ENCODE measurements at places on chromosomes 11 and 22.

- no peak for DNase-seq
Observed at GRCh38 chr22:46547883-46548244, 10.4 kb upstream of the CELSR1 start.

DNA sequence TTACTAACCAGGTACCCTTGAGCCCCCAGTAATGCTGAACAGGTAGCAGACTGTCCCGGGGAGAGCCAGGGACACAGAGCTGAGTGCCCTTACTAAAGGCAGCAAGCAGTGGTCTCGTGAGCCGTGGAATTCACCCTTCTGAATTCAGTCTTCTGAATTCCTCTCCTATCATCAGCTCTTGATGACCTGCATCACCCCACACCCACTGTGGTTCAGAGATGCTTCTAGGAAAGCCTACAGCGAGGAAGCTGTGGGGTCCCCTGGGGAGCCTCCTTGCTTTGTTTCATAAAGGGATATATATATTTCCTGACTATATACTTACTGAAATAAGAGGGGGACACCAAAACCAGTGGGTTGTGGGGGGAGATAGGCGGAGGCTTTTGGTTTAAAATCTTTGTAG is 2.6 kb downstream of the SPATA19 start:
- DNase-seq = no peak

- no peak for DNase-seq
Observed at GRCh38 chr11:8217926-8218325, 45.8 kb downstream of the LMO1 start.

- no peak for DNase-seq
Observed at GRCh38 chr11:129223701-129224149, 31.6 kb upstream of the ARHGAP32 start.

DNA sequence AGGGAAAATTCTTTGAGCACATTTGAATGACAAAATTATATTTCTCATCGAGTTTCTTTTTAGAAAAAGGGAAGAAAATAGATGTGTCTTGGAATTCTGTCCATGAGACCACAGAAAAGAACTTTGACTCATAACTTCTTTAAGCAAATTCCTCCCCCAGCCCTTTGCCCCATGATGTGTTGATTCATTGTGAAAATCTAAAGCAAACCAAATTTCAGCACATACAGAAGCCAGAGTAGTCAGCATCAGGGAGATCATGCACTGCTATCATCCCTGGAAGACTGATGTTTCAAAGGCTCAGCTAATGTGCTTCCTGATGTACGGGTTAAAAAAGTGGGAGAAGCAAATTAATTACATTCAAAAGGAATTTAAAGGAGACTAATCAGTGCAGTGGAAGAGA is 159.7 kb downstream of the FAT3 start:
- no peak for DNase-seq

GRCh38 chr11:122105044-122105758 is 10.8 kb downstream of the BLID start:
- DNase-seq = no peak

DNA sequence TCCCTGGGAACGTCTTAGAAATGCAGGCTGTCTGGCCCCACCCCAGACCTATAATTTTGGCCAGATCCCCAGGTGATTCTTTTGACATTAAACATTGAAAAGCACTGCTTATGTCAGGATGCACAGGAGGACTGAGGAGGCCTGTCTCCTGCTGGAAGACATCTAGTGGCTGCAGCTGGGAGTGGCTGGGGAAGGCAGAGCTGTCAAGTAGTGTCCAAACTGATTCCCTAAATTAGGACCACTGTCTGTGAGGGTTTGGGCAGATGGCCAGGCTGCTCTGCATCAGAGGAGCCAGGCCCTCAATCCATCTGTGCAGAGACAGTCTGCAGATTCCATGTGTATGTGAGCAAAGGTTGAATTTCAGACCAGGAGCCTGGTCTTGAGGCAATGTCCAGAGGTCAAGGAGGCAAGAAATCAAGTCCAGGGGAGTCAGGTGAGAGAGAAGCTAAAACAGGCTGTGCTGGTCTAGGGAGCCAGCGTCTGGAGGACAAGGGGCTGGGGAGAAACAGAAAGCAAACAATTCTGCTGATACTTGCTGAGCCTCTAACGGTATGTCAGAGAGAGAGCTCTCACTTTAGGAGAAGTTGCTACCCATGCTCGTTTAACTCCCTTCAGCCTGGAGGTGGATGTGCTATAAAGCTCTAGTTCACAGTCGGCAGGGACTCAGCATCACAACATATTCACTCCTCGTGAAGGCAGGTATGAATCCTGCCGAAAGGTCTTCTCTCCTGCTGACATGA is 15.3 kb upstream of the SYTL2 start:
- no peak for DNase-seq

DNA sequence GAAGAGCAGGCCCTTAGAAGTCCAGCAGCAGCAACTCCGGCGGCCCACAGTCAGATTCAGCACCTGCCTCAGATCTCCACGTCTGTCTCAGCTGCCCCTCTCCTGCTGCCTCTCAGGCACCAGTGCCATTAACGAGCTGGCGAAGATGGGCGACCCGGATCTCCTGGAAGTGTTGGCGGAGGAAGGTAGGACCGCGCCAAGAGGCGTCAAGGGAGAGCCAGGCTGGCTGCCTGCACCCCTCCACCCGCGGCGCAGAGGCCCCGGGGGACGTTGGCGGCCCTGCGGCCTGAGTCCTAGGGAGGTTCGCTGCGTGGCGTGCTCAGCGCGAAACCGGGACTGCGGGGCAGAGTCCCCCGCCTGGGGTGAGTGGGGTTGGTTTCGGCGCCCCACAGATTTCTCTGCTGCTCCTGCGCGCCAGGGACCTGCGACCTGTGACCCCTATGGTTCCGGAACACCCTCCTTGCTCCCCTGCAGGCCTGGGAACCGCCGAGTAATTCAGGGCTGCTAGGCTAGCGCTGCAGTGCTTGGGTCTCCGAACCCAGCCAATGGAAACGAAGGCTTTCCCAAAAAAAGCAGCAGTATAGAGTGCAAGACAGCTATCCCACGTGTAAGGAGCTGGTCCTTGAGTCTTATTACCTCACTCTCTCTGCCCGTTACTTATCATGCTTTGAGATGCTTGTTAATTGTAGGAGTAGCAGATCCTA is 615 bp downstream of the ANO5 start:
- no peak for DNase-seq

DNA sequence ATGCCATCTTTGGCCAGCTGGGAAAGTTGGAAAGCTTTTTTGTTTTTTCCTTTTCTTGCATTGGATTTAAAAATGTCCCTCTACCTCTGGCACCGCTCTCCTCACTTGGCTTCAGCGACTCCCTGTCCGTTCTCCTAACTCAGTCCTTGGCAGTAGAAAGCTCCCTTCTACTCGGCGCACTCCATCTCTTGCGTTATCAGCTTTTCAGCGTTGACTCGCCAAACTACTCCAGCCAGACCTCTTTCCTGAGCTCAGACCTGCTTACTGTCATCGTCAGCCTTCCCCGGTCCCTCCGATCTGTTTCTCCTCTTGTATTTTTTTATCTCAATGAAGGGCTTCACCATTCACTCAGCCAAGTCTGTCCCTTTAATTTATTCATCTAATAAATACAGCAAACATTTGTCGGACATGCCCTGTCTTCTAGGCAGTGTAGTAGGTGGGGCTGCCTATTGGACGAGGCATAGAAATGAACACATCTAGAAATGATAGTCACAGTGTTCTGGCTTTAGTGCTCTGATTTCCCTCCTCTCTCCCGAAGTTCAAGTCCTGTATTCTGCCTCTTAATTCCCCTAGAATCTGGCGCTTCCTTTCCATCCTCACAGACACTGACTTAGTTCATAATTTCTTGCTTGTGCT is 839 bp downstream of the CEP164 start:
- no peak for DNase-seq

- no peak for DNase-seq
Observed at GRCh38 chr11:16860617-16861016, 122.2 kb downstream of the C11orf58 start.

- no peak for DNase-seq
Observed at GRCh38 chr11:70834984-70835560, 417.3 kb downstream of the SHANK2 start.

- no peak for DNase-seq
Observed at GRCh38 chr11:10377183-10377582, 72.3 kb downstream of the ADM start.

GRCh38 chr11:65944767-65945166 is 513 bp upstream of the TSGA10IP start:
- DNase-seq = no peak

DNA sequence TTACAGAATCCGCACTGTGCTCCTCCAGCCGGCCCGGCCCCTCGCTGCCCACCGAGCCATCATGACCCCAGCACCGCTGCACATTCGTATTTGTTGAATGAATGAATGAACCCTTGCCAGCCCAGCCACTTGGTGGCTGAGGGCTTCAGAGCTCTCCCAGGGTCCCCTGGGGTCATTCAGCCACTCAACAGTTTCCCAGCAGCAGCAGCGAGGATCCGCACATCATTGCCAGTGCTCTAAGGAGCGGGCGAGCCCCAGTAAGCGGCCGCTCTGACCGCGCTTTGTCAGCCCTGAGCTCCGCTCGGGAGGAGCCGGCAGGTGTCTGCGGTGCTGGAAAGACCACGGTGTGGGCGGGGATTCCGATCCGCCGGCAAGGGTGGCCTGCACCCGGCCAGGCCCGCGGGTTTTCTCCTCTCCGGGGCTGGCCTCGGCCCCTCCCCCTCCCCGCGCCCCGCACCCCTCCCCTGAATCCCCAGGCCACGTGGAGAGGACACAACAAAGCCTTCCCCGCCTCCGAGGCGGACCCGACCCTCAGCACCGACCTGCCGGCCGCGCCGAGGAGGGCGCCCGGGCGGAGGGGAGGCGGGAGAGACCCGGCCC is 563 bp downstream of the BID start:
- DNase-seq = peak; percentile 43

DNA sequence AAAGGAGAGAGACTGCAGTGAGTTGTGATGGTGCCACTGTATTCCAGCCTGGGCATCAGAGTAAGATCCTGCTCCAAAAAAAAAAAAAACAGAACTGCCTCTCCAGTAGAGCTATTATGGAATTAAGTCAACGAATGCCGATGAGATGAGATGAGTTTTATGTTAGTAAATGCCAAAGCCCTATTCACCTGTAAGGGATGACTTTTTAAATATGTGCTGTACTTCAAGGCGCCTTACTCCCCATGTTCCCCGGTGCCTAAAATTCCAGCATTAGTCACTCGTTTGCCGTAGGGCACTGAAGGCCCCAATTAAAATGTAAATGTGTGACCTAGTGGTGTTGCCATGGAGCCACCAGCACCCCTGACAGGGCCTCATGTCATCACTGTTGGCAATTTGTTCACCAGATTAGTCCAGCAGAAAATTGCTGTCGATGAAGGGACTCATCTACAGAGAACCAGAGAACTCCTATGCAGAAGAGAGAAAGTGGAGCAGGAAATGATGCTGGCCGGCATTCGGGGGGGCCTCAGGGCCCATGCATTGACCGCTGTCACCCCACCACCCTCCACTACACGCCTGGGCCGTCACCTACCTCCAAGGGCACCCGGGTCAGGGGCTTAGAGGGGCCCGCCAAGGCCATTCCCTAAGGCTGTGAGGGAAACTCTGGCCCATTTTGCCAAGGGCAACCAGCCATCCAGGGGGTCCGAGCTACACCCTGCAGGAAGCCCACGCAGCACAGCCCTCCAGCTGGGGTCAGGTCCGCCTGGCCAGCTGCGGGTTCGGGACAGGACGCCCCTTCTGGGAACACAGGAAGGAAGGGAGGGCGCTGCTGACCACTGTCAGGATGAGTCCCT is 17.8 kb downstream of the LIF start:
- DNase-seq = no peak

DNA sequence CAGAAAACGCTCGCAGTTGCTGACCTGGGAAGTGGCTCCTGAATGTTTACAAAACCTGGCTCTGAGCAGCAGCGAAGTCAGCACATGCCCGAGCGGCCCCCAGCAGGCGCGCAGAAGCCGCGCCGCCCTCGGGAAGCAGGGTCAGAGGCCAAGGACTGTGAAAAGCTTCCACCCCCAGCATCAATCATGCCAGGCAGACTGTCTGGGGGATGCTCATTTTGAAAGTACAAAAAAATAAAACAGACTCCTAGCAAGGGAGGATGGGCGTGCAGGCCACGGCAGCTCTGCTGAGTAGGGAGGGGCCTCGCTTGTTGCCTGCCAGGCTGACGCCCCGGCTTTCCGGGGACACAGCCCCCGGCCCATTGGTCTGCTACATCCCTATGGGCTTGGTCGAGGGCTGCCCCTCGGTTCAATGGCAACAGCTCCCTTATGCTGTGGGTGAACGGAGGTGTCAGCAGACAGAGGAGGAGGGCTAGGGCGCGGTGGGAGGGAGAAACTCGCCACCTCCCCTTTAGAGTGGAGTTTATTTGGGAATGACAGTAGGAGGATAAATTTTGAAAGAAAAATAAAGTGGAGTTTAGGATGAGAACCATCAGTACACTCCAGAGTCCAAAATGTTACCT is 37.7 kb upstream of the GNB1L start:
- DNase-seq = peak; percentile 45

DNA sequence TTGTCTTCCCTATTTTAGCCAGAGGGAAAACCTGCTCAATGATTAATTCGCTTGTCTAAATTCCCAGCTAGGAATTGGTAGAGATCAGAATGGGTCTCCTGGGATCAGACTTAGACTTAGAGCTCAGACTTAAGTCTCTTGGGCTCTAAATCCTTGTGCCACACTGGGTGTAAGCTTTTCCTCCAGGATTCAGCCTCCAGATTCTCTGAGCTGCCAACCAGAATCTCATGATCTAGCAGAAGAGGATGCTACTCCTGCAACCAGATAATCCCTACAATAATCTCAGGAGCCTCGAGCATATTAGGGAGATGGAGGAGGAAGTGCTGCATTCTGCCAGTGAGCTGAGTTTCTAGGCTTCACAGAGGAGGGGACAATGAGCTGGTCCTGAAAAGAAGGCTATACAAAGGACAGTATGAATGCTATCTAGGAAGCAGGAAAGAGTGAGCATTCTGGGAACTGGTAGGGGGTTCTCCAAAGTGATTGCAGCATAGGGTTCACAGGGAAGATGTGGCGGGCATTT is 211.6 kb upstream of the SESN3 start:
- no peak for DNase-seq

- no peak for DNase-seq
Observed at GRCh38 chr11:100003985-100004384, 683.1 kb upstream of the ARHGAP42 start.

DNA sequence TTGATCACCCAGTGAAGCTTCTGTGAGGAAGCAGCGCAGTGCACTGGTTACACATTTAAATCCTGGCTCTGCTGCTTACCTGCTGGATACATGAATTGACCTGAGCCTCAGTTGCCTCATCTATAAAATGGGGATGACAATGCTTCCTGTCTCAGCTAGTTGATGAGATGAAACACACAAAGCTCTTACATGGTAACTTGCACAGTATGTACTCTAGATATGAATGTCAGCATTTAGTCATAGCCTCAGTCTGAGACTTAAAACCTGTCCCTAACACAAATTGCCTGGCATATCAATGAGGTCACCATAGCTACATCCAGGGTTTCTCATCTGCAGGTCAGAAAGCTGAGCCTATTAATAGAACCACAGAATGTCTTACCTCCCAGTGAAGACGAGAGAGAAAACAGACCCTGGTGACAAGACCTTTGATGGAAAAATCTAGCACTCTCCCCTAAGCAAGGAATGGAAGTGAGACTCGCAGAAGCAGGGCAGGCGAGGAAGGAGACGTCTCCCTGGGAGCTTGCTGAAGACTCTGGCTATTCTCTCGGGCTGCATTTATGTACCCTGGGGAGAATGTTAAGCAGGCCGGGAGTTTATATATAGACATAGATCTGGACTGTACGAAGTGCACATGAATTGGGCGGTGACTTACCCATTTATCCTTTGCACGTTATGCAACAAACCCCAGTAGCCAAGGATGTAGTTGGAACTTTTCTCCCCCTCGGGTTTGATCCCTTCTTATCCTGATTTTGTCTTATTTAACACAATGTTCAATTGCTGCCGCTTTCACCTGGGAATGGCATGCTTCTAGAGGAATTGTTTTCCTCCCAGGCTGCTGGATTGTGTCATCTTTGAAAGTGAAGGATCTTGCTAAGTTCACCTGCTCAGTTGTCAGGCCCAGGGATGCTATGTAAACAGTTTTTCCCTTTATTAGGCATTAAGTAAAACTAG is 18.0 kb downstream of the SDHAF2 start:
- no peak for DNase-seq
